Cortex of kidney (tissue), 1 donor: ENCODE measurements at places on chromosomes 1 and 21.

- no peak for DNase-seq
These were observed 28.0 kb downstream of the TBX15 start for GRCh38 chr1:118960026-118960561.

- DNase-seq = no peak
These were observed 4.7 kb downstream of the IL24 start for GRCh38 chr1:206901944-206902343.

DNA sequence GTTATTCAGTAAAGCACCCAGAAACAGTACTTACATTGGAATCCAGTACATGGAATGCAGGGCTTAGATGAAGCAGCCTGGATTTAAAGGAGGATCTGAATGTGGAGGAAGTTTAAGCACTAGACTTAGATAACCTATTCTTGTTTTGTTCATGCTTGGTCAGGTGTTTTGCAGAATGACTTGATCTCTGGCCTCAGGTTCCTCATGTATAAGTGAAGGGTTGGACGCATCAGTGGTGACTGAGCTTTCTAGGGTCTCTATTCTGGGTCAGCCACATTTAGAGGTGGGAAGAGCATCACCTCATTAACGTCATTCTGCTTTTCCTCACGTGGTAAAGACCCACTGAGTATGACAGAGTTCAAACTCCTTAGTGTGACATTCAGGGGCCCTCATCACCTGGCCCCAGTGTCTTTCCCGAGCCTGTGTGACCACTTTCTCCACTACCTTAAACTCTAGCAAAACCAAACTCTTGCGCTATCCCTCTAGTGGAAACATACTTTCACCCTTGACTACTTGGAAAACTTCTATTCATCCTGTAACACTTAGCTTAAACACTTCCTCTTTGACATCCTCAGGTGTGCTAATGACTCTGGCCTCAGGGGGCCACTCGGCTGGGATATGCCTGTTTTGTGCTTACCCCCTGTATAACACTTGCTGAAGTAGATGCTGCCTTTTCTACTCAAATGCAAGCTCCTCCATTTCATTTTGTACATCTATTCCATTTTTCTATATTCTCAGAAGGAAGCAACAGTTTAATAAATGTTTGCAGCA lies 871 bp upstream of the ERICH3 start:
- no peak for DNase-seq

- no peak for DNase-seq
These were observed 51.9 kb downstream of the GLUL start for GRCh38 chr1:182339684-182340083.

GRCh38 chr21:21751286-21751685 lies 753.1 kb downstream of the NCAM2 start:
- DNase-seq = no peak

DNA sequence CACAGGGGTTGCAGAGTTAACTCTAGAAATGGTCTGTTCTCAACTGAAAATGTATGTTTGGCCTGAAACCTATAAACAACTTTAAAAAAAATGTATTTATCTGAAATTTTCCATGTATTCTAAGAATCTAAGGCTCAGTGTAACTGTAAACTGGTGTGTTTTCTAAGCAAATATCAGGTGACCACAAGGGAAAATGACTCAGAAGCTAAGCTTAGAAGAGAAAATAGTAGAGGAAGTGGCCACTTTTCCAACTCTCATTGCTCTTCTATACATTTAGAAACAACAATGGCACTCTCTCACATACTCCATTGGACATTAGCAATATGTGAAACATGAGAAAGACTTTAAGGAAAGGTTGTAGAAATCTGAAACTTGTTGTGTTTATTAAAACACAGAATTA lies 7.5 kb downstream of the TNFSF18 start:
- DNase-seq = no peak

DNA sequence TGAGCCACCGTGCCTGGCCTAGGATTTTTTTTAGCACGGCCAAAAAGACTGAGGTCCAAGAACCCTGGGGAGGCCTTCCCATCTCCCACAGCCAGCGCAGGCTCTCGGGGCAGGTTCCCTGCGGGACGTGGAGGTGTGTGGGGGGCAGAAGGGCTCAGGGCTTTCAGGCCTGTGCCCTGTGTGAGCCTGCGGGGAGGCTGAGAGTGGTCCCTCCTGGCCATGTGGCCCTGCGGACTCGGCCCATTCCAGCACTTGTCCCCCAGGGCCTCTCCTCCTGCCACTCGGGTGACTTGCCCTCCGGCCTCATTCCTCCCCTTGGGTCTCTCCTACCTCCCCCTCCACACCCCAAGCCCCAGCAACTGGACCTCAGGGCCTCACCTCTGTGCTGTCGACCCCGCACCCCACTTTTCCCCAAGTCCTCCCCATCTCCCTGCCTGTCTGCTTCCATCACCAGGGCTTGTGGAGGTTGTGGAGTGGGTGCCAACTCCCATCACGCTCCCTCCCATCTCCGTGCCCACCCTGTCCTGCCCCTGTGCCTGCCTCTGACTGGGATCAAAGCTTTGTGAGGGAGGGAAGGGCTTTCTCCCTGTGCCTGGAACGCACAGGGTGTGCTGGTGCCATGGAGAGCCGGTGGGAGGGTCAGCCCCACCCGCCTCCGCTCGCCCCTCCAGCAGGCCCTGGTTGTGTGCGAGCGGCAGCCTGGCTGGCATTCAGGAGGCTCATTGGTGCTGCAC lies 32.2 kb upstream of the DIP2A start:
- DNase-seq = no peak

DNA sequence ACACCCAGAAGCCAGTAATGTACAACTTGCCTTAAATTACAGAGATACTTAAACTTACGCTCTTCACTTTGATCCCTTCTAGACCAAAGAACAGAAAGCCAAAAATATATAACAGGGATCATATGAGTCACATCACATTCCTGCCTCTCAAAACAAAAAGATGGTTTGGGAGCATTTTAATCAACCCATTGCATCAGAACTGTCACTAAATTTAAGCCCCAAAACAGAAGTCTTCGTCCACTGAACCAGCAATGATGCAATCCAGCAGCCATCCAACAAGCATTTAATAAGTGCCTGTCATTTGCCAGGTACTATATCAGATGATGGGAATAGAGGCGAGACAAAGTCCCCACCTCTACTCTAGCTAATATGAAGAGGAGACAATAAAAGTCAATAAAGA lies 42.7 kb upstream of the GLIS1 start:
- no peak for DNase-seq

DNA sequence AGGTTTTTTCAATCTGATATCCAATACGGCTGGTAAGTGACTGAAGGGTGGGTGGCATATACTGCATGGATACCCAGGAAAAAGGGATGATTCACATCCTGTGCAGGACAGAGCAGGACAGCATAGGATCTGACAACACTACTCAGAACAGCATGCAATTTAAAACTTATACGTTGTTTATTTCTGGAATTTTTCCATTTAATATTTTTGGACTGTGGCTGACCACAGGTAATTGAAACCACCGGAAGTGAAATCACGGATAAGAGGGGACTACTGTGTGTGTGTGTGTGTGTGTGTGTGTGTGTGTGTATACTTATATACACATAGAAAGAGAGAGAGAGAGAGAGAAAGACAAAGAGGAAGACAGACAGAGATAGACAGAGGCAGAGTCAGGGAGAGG lies 23.0 kb downstream of the ERICH3 start:
- DNase-seq = no peak

DNA sequence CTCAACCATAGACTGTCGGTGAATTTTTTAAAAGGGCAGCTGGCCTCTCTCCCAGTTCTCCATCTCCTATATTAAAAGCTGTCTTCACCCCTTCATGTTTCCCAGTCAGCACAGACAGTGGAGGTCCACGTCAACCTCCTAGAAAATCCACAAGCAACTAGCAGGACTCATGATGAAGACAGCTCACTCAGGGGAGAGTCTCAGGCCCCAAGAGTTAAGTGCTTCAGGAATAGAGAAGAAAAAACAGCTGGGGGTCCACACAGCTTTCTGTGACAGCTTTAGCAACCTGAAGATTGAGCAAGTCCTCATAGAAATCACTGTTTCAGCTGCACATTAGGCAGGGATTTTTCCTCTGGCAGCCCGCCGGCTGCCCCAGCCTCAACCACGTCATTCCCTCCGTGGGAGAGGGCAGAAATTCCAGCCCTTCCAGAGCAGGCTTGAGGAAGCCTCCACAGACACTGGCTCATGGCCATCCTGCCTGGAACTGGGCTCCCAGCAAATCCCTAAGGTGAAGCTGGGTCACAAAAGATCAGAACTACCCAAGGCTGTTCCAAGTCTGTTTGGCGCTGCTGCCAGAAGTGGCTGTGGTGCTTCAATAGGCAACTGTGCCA lies 15.2 kb downstream of the GPR161 start:
- DNase-seq = no peak

DNA sequence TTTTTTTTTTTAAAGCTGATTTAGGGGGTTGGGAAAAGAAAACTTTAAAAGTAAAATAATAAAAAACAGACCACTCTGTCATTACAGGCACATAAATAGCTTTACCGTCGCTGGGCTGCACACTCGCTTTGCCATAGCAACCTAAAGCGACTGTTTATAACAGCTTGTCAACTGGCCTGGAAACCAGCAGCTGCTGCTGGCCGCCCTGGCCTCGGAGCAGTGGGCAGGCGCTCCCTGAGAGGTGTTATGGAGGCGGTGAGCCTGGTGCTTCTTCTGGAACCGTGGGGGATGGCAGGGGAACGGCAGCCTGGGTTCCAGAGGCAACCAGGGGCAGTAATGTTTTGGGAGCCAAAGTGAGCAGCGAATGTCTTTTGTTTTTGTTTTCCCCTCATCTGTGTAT lies 45.7 kb downstream of the ATP2B4 start:
- DNase-seq = no peak
